NCI-H2081 (cell line): ENCODE measurements at places on chromosomes 6 and 20.

DNA sequence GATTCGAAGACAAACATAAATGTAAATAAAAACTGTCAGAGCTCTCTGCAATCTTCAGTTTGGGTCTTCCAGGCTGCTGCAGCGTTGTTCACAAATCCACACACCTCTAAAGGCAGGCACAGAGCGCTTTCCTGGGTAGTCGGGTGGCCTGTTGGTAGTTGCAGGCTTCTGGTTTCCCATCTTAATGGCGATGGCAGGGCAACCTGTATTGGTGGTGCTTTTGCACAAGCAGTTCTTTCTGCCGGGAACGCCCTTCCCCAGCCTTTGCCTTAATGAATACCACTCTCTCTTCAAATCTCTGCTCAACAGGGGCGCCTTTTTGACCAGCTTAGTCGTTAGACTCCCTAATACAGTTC, 723 bp upstream of the IFT52 start:
- peak; percentile 35 for DNase-seq

- no peak for DNase-seq
Measured at GRCh38 chr20:25571240-25571639, 14.1 kb downstream of the NINL start.

- DNase-seq: no peak
Measured at GRCh38 chr6:160301339-160301738, 42.7 kb upstream of the SLC22A2 start.

GRCh38 chr6:18400831-18401446, 13.8 kb downstream of the RNF144B start:
- DNase-seq: no peak

- DNase-seq: no peak
Measured at GRCh38 chr6:147418523-147418922, 90.0 kb upstream of the SAMD5 start.

- no peak for DNase-seq
Measured at GRCh38 chr20:3156811-3157619, 2.6 kb downstream of the FASTKD5 start.

DNA sequence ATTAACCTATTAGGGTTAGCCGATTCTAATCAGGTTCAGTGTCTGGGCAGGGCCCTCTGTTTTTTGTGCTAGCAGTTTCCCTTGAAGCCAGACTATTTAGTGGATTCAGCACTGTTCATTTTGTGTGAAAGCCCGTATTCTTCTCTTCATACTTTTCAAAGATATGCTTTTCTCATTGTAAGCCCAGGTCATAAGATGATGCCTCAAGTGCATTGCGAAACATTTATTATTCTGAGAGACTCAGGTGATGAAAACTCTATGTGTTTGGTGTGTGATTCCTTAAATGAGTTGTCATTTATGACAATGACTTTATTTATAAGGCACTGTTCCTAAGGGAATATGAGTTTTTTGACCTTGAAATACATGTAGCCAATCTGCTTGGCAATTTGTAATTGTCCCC, 851.0 kb upstream of the FLRT3 start:
- DNase-seq: no peak

DNA sequence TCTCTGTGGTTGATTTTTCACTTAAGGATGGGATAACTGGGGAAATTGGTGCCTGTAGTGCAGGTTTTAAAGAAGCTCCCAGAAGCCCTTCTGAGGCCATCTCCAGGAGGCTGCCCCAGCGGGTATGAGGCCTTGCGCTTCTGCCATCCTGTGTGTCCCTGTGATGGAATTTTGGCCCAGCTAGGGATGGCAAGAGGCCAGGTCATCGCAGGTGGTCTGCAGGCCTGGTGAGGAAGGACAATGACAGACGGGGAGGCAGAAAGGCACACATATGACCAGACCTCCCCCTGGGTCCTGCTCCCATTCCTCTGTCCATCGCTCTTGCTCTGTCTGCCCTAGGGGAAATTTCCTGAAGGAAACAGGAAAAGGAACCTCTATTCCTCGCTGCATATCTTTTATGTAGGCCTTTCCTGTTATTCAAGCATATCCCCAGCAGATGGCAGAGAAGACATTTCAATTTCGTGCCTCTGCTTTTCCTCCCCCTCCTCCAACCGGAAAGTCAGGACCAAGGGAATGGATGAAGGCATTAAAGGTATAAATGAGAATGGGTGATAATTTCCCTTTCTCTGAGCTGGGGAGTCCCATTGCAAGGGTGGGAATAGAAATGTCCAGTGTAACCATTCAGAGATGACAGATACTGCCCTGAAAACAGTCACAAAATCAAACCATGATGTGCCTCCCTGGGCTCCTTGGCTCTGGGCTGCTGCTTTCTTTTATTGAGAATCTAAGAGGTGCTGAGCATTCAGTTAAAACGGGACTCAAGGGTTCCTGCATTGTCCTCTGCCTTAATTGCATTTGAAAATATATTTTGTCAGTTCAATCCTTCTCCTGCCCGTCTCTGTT, 17.6 kb upstream of the HLA-F start:
- DNase-seq: peak; percentile 42

GRCh38 chr6:42715871-42716270, 6.5 kb downstream of the PRPH2 start:
- DNase-seq: no peak
